Hematopoietic multipotent progenitor cell treated with erythropoietin and hydrocortisone succinate and interleukin-3 and kit ligand, for 17 days (in vitro differentiated cells): ENCODE measurements at places on chromosomes 3 and 15.

DNA sequence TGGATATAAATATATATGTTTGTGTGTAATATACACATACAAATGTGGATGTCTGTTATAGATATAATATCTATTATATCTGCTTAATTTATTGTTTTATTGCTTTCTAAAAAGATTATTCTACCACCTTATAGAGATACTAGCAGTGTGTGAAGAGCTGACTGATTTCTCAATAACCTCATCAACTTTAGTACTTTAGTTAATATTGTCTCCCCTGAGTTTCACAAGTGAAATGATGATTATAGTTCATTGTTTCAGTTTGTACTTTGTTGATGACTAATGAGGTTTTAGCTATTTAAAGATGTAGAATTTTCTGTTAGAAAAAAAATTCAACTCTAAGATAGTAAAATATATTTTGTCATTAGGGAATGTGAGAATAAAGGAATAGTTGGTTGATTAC is 11.4 kb downstream of the RSRC1 start:
- no peak for DNase-seq

DNA sequence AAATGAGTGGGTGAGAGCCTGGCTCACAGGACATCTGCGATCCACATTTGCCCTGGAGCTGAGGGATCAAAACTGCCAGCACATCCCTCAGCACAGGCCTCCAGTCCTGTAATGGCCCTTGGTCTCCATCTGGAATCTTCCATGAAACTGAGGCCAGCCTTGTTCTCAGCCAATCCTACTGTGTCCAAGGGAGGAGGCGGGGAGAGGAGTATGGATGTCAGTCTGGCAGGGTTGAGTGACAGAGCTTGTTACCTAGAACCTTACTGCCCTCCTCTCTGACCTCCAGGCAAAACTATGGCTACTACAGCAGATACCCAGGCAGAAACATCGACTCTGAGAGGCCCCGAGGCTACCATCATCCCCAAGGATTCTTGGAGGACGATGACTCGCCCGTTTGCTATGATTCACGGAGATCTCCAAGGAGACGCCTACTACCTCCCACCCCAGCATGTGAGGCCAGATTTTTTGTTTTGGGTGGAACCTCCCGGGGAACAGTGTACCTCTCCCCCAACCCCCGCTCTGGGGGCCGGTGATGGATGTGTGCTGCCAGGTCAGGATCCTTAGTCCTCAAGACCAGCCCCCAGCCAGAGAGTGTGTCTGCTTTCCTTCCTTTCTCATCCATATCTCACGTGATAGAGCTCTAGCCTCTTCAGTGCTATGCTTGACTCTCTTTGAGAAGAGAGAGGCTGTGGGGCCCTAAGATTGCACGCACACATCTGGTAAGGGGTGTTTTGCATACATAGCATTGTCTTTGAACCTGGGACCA is 41.3 kb downstream of the CHDH start:
- no peak for DNase-seq

DNA sequence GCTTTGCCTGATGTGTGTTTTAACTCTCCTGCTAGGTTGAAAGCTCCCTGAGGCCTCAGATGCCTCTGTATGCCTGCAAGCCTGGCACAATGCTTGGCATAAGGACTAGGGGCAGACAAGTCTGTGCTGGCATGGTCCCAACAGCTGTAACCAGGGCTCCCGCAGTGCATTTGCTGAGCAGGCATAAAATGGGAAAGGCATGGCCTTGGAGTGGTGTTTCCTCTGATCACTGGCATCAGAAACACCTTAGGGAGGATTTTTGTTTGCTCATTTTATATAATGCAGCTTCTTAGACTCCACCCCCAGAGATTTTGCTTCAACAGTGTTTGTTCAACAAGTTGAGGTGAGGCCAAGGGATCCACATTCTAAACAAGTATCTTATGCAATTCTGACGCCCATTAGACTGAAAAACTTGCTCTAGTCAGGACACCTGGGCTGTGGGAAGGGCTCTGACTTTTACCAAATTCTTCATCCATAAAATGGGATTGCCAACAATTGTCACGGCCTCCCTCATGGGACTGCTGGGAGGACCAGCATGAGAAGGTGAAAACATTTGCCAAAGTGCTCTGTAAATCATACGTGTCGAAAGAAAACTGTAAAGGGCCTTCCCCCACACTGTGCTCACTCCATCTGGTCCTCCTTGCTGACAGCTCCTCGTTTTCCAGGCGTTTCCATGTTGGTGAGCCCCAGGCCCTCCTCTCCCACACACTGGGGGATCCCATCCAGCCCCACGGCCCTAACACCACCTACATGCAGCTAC is 43.1 kb downstream of the STARD5 start:
- no peak for DNase-seq

DNA sequence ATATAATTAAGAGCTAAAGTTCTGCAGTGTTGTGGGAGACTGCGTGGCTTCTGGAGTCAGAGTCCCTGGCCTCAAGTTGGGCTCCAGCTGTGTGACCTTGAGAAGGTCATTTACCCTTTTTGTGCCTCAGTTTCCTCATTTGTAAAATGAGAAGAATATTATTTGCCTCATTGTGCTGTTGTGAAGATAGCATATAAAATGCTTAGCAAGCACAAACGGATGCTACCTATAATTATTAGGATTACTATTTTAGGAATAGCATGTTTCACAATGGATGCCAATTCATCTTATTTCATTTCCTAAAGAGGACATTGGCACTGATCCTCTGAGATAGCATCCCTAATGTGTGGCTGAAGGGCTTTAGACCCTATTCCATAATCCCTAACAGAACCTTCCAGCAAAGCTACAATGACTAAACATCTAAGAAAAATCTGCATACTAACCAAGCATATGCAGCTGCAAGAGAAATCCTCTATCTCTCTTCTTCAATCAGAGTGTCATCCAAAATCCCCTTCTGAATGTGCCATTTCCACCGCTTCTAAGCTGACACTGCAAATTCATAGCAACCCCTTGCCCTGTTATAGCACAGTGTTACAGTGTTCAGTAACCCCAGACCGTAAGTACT is 148.3 kb downstream of the RBMS3 start:
- no peak for DNase-seq

GRCh38 chr3:147407498-147408187 is 1.3 kb upstream of the ZIC4 start:
- no peak for DNase-seq

DNA sequence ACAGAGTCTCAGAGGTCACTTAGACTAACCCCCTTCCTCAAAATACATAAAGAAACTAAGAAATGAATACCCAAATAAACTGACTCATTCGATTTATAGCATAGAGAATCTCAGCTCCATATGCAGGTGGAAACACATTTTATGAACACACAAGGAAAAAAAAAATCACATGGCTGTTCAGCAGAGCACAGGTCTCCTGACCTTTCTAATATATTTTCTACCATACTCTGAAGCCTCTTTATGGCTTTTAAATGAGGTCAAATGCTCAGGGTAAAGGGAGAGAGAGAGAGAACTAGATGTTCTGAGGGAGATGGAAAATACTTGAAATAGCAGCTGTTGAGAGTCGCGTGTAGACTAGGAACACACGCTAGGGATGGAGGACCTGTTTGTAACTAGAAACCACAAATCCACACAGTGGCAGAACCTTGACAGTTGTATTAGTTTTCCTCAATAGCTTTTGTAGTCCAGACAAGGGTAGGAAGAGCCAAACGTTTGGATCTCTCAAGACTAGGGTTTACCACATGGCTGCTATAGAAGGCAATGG is 165.3 kb downstream of the FMN1 start:
- DNase-seq: no peak

DNA sequence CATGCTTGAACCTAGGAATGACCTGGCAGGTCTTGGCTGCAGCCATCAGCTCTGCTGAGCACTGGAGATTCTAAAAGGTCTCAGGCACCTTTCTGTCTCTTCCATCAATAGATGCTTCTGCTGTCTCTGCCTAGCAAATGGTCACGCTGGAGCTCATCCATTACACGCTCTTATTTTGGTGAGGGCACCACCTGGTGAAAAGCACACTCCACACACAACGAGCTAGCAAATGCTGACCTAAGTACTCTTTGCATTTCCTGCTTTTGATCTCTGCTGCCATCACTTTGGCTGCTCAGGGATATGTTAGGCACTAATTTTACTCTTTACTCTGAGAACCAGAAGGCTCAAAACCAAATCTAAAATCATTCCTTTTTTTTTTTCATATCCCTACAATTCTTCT is 91.3 kb downstream of the RAB11A start:
- no peak for DNase-seq

- DNase-seq: no peak
These were observed 21.0 kb upstream of the TICRR start for GRCh38 chr15:89554247-89554646.

GRCh38 chr3:119826711-119827608 is 45.1 kb downstream of the NR1I2 start:
- DNase-seq: no peak

GRCh38 chr15:61653110-61653509 is 407.1 kb downstream of the VPS13C start:
- DNase-seq: no peak

DNA sequence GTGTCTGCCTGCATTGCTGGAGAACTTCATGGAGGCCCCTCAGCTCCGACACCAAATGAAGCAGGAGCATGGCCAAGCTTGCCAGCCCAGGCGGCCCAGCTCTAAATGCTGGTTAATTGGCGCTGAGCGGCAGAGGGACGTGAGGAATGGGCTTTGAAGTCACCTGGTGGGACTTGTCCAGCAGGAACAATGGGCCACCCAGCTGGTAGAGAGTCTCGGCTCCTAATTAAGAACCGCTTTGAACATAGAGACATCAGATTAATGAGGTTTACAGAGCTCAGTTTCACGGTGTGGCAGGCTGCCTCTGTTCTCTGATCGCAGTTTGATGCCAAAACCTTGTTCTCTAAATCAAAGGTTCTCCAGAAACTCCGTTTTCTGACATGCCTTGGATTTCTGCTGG is 77.5 kb upstream of the LINGO1 start:
- no peak for DNase-seq

GRCh38 chr3:64741341-64741740 is 53.5 kb upstream of the ADAMTS9 start:
- no peak for DNase-seq

DNA sequence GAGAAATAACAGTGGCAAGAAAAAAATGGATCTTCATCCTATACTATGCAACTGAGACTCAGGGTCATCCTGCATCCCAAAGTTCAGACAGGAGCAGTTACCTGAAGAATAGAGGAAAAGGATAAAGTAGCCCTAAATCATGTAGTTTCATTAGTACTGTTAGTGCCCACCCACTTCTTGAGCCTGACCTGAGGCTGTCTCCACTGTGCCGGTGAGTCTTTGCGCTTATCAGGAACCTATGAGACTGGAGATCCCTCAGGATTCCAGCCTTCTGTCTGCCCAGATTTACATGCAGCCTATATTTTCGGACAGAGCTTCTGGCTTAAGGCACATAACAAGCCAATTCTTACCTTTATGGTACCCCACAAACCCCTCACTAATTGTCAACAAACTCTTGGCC is 791.6 kb downstream of the ROBO1 start:
- DNase-seq: no peak

DNA sequence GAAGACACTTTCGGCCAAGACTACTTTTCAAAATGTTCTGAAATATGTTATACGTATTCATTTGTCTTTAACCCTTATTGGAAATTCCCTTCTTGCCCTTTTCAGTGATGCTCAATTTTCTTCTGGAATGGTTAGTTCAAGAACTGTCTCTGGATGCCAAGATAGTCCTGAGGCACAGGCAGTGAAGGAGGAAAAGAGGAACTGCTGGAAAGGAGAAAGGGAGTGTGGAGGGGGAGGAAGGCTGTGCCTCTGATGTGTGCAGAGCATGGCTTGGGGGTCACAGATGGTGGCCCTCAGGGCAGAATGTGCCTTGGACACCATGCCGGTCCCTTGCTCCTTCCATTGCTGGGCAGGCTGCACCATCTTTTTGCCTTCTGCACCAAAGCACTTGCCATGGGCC is 73.7 kb downstream of the CEP63 start:
- DNase-seq: no peak

- no peak for DNase-seq
These were observed 56.8 kb upstream of the LCTL start for GRCh38 chr15:66622591-66623022.

GRCh38 chr3:140924097-140924873 is 17.4 kb upstream of the SLC25A36 start:
- DNase-seq: no peak

DNA sequence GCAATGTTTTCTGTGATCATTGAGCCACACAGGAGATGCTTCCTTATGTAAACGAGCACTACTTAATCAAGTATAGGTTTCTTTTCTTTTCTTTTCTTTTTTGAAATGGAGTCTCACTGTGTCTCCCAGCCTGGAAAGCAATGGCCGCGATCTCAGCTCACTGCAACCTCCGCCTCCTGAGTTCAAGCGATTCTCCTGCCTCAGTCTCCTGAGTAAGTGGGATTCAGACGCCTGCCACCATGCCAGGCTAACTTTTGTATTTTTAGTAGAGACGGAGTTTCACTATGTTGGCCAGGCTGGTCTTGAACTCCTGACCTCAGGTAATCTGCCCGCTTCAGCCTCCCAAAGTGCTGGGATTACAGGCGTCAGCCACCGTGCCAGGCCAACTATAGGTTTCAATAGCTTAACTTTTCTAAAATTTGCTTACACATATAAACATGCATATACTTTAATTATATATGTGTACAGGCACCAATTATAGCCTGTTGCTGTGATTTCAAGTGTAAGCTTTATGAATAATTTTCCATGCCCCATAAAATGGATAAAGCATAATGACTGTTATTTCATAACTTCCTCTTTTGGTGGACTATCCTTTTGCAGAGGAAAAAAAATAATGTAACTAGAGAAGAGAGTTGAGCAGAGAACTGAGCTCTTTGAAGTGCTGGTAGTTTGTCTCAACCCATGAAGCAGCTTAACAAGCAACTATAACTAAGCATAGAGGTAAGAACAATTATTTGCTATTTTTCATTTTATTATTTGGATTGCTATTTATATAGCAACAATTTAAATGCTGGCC is 24.8 kb upstream of the MBNL1 start:
- peak; percentile 49 for DNase-seq

- DNase-seq: no peak
These were observed 60.1 kb upstream of the PRR23E start for GRCh38 chr3:127132876-127133275.

GRCh38 chr3:194540274-194540905 is 53.6 kb upstream of the ATP13A3 start:
- DNase-seq: no peak

- no peak for DNase-seq
These were observed 27.0 kb upstream of the C15orf39 start for GRCh38 chr15:75174729-75175128.

- no peak for DNase-seq
These were observed 25.5 kb upstream of the APOD start for GRCh38 chr3:195609229-195609628.

DNA sequence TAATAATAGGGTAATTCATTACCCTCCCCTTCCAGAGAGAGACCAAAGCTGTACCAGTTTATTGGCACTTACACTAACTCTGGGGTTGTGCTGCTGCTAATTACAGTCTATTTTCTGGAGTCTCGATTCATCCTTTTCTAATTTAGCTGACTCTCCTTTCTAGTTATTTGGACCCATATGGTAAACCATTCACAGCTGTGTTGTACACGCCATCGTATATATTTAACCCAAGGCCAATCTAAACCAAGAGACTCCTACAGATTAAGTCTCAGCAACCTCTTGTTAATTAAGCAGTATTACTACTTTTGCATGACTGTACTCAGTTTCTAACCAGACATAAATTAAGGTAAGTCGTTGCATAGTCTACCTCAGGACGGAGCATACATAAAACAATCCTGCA is 22.5 kb downstream of the ANXA2 start:
- no peak for DNase-seq

GRCh38 chr3:184717399-184717983 is 5.6 kb upstream of the MAGEF1 start:
- no peak for DNase-seq

- no peak for DNase-seq
These were observed 18.8 kb upstream of the ANKDD1A start for GRCh38 chr15:64892847-64893403.
